ENCODE measurements at places on chromosomes 6 and 20. TPM values are rescaled to one million over a fixed set of nuclear protein-coding genes. Genes with fewer than 3 reads are reported as not detected.
A peak's percentile ranks its signal among the peaks of the same experiment; 100 is the strongest.

MUC21 gene
- not detected for total RNA-seq

DNA sequence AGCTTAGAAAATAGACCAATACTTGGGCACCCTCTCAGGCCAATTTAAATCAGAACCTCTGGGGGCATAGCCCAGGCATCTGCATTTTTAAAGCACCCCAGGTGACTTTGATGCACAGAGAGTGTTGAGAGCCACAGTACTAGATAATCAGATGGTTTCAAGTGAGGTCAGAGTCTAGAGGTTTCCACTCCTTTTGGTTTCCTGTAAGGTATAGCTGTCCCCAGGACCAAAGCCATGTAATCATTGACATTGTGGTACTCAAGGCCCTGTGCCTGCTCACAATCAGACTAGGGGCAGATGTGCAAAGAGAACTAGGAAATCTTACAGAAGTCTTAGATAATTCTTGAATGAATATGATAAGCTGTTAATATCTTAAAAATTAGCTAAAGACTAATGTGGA is 9.1 kb downstream of the FILIP1 start:
- no peak for DNase-seq

DNA sequence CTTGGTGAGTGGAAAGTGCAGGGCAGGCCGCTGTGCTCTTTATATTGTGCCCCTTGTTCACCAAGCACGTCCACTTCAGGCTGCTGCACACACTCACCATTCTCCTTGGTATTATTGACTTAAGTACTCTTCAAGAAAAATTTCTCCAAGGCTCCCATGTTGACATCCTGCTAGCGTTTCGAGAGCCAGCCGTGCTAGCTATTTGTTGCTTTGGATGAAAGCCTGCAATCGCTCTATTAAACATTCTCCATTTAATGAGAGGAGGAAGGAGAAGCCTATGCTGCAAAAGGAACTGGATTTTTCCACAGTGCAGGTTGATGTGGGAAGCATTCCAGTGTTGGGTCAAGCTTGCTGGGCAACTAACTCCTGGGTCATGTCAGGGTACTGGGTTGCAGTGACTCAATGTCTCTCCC is 113.5 kb downstream of the CD83 start:
- DNase-seq = no peak

DNA sequence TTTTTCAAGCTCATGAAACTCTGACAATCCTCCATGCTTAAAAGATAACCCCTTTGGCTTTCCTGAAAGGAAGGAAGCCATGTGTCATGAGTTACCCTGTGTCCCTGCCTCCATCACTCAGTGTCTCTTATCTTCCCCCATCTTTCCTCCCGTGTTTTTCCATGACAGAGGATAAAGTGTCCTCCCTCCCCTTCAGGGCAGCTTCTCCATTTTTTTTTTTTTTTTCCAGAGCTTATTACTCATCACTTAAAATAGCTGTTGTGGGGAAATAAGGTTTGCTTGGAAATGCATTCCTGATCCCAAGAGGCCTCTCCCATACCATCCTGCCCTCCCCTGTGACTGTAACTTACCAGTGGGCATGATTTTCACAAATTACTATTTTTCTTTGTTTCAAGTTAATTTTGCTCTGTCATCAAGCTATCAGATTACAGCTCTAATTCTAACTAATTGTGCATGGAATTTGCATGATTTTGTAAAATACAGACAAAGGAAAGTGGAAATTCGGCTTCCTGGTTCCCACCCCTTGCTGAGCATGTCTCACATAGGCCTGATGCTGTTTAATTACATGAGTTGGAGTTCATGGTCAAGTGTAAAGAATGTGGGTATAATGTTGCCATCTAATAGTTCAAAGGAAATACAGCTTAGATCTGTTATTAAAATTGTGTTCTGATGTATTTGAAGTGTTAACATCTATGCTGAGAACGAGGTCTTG is 614.5 kb upstream of the FLRT3 start:
- no peak for DNase-seq

- peak; percentile 54 for DNase-seq
Observed at GRCh38 chr6:150417899-150418826, 49.4 kb downstream of the IYD start.

- DNase-seq = no peak
Observed at GRCh38 chr6:150596439-150596838, 3.2 kb upstream of the PLEKHG1 start.

All from activated CD8-positive, alpha-beta T cell treated with anti-CD3 and anti-CD28 coated beads, Interleukin-2, amount 10 ng/mL, durations not matched to agents 7 days and 5 days (primary cell).